ENCODE measurements at places on chromosomes 6 and 20.

DNA sequence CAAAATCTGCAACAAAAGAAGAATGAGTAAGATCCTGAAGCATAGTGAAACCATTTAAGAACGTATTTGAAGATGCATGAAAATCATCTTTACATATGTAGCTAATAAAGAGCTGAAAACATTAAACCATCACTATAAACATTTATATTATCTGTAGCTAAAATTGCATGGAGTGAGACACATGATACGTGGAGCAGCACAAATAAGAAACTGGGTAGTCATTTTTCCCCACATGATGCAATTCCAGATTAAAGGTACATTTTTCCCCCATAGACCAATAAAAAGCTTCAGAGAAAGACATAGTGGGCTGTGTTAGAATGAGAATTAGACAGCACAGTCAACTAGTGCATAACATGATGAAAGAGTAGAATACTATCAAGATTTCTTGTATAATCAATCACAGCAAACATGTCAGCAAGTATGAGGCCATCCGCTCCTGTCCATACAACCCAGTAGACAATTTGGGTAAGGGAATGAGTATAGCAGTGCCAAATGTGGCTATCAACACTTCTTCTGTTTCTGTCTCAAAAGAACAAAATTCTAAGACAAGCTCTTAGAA is 67.0 kb downstream of the RSPO3 start:
- DNase-seq = no peak

DNA sequence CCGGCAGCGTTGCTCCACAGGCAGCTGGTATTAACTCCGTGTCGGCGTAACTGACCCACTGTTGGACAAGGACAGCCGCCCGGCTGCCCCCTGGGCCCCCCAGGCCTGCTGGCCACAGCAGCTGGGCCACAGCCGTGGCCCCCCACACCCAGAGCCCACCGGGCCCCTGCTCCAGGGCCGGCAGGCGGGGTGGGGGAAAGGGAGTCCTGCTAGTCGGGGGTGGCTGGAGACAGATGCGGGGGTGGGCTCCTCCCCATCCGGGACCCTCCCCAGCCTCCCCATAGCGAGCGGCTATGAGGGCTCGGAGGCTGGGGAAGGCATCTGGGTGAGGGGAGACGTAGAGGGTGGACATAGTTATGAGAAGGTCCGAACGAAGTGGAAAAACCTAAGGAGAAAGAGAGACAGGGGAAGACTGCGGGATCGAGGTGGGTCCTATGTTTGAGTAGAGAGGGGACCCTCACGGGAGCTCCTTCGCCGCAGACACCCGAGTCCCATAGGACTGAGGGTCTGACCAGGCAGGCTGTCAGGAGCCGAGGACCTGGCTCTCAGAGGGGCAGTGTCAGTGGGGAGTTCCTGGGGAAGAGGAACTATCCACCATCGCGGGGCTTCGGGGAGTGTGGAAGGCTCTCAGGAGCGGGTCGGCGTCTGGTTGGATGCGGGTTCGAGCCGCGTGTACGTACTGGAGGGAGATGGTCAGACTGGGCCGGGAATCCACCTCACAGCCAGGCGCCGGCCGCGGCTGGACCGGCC is 511 bp downstream of the VARS1 start:
- peak; percentile 66 for DNase-seq

DNA sequence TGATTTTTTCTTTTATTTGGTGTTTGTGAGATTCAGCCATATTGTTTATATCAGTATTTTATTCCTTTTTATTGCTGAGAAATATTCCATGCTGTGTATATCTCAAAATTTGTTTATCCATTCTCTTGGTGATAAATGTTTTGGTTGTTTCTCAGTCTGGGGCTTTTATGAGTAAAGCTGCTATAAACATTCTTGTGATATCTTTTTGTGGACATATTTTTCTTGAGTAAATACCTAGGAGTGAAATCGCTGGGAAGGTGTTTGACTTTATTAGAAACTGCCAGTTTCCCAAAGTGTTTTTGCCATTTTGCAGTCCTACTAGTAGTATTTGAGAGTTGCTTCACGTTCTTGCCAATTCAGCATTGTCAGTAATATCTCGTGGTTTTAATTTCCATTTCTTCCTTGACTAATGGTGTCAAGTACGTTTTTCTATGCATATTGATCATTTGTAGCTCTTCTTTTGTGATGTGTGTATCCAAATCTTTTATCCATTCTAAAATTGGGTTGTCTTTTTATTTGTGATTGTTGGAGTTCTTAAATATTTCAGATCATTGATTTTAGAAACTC is 31.1 kb upstream of the DYNLRB1 start:
- no peak for DNase-seq

DNA sequence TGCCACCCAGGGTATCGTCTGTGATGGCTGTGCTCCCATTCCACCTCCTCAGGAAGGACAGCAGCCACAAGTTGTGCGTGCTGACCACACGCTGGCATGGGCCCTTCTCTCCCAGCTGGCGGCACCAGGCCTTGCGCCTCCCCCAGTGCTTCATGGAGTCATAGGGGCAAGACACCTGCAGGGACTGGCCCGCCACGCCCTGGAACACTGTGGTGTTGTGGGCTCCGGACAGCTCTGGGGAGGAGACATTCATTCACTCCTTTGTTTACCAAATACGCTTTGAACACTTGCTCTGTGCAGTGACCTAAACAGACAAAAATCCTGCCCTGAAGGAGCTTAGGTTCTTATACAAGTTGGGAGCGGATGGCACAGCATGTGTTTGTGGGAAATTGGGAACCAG is 1.5 kb downstream of the TREM2 start:
- no peak for DNase-seq

GRCh38 chr6:12297363-12298016 is 7.3 kb downstream of the EDN1 start:
- DNase-seq = no peak

DNA sequence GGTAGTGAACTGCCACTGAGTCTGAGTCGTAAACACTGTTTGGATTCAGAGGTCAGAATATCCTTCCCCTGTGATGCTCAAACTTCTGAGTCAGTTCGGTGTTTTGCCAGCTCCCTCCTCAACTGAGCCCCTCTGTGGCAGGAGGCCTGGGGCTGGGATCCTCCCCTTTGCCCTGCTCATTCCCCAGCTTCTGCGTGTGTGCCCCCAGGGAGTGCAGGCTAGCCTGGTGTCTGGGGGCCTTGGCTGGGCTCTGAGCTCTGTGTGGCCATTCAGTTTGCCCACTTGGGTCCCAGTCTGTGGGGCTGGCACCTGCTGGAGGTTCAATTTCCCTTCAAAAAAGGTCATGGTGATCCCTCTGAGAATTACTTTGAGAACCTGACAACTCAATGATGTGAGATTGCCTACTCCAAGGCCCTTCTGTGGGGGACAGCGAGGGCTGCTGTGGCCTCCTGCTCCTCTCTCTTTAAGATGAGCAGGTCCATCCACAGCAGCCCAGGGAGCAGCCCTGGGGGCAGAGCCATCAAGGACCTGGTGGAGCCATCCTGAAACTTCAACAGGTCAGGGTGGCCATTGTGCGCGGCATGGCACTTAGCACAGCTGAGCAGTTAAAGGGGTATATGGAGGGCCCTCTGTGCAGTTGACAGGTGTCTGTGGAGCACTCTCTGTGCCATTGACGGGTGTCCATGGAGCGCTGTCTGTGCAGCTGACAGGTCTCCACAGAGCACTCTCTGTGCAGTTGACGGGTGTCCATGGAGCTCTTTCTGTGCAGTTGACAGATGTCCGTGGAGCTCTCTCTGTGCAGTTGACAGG is 147.2 kb downstream of the SYCP2 start:
- DNase-seq = no peak

- DNase-seq = no peak
Measured at GRCh38 chr6:156954191-156954590, 177.0 kb downstream of the ARID1B start.

- peak; percentile 16 for DNase-seq
Measured at GRCh38 chr6:116386581-116387299, 16.0 kb downstream of the DSE start.

DNA sequence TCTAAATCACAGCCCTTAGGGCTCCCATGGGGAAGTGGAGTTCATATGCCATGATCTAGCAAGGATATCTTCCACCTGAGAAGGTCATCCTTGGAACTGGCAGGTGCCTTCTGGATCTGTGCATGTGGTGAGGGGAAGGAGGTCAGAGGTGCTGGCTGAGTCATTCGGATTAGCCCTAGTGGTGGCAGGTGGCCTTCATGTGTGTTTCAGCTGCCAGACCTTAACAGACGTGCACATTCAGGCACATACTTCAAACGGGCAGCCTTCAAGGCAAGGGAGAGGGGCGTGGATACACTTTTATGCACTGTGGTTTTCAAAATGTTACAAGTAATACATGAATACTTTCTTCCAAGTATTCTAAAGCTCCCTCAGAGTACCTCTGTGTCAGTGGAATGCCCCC is 51.2 kb downstream of the BMP6 start:
- peak; percentile 79 for DNase-seq

- DNase-seq = no peak
Measured at GRCh38 chr20:51665543-51666118, 102.6 kb downstream of the ATP9A start.

GRCh38 chr6:168666170-168666569 is 225.2 kb downstream of the SMOC2 start:
- peak; percentile 8 for DNase-seq

- no peak for DNase-seq
Measured at GRCh38 chr6:90790058-90790457, 203.2 kb upstream of the MAP3K7 start.

DNA sequence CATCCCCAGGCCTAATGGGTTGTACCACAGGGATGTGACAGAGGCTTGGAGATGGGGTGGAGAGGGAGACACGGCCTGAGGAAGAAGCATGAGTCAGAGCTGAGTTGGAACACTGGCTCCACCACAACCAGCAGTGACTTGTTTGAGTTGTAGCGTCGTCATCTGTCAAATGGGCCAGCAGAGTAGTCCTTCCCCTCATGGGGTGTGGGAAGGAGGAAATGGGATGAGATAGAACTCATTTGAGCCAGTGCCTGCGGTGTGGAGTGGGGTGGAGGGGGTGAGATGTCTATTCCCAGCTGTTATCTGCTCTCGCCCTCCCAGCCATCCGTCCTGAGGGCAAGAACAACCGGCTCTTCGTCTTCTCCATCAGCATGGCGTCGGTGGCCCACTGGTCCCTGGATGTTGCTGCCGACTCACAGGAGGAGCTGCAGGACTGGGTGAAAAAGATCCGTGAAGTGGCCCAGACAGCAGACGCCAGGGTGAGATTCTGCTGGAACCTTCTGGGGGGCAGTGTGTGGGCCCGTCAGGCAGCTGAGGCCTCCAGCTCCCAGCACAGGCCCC is 32.5 kb downstream of the PLCG1 start:
- DNase-seq = no peak

GRCh38 chr20:43459022-43459942 is 1.6 kb downstream of the SRSF6 start:
- no peak for DNase-seq

DNA sequence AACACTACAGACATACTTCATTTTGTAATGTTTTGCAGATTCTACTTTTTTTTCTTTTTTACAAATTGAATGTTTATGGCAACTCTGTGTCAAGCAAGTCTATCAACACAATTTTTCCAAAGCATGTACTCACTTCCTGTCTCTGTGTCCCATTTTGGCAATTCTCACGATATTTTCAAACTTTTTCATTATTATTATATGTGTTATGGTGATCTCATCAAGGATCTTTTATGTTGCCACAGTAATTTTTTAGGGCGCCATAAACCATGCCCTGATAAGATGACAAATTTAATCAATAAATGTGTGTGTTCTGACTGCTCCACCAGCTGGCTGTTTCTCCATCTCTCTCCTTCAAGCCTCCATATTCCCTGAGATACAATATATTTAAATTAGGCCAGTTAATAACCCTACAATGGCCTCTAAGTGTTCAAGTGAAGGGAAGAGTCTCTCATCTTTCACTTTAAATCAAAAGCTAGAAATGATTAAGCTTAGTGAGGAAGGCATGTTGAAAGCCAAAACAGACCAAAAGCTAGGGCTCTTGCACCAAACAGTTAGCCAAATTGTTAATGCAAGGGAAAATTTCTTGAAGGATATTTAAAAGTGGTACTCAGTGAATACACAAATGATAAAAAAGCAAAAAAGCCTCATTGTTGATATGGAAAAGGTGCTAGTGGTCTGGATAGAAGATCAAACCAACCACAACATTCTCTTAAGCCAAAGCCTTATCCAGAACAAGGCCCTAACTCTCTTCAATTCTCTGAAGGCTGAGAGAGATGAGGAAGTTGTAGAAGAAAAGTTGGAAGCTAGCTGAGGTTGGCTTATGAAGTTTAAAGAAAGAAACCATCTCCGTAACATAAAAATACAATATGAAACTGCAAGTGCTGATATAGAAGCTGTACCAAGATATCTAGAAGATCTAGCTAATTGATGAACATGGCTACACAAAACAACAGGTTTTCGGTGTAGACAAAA is 194.4 kb upstream of the TAB2 start:
- no peak for DNase-seq

- DNase-seq = peak; percentile 69
Measured at GRCh38 chr20:8094415-8094818, 37.6 kb upstream of the PLCB1 start.

DNA sequence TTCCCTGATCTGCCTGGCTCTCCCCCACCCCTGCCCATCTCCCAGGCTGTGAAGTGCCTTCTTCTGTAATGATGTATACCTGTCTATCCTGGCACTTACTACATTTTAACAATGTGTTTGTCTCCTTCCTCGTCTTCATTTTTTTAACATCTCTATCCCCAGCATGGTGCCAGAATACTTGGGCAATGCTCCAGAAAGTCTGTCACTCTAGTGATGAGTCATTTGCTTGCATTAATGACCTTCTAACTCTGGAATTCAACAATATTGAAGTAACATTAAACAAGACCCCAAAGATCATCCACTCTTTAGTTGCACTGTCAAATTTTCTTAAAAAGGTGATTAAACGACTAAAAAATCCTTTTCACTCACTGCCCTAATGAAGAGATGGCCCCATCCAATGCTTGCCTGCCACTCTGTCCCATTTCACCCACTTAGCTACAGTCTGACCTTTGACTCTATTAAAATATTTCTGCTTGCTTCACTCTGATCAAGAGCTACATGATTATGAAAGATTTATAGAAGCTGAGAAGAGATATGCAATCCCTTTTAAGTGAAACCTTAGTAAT is 7.7 kb upstream of the KLHL31 start:
- DNase-seq = peak; percentile 68

DNA sequence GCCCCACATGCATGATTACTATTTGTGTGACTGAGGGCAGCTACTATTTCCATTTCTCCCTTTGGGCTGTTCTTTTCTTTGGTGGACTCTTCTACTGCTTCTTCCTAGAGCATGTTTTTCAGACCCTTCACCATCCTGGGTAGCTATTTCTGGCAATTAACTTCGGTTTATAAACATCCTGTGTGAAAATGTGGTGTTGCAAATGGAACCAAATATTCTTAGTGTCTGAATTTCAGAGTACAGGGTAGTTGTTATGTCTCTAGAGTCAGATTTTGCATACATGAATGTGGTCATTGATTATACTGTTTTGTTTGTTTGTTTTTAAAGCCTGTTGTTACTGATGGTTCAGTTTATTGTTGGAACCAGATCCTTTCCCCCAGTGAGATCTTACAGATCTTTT is 49.7 kb downstream of the PROKR2 start:
- no peak for DNase-seq

GRCh38 chr6:43432009-43432945 is 4.9 kb downstream of the ABCC10 start:
- DNase-seq = no peak

All from NCI-H69 (cell line).